ENCODE measurements at places on chromosomes 11 and 22. TPM values are rescaled to one million over a fixed set of nuclear protein-coding genes. Genes with fewer than 3 reads are reported as not detected.

GRCh38 chr11:78423241-78423640 lies 5.6 kb upstream of the GAB2 start:
- no peak for DNase-seq

DNA sequence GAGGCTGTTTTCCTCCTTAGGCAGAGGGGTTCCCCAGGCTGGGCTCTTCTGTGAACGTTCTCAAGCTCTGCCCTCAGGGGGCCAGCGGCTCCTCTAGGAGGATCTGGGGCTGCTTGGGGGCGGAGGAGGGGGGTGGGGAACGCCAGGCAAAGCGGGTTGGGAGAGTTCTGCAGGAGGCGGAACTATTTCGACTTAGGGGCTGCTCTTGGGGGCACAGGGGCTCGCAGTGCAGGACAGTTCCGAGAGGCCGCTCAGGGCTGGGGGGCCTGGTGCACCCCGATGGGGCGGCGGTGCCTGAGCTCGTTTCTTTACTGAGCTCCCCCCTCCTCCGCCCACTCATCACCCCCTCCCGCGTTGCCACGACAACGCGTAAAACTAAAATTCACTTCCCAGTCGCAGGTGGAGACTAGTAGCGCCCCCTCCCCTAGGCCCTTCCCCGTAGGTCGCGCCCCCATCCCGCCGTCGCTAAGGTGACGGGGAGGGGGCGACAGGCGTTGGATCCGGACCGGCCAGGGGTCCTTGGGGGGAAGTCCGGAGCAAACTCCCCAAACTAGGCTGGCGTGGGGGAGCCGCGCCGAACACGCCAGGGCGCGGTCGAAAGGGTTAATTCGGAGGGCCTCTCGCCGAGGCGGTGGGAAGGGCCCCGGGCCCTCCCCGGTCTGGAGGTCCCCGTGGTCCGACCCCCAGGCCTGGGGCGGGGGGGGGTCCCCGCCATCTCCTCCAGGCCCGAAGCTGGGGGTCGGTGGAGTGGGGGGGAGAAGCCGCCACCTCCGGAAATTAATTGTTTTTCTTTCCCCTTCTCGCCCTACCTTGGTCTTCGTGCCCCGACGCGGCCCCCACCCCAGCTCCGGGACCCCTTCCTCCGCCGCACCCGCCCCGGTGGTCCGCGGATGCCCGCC lies 857 bp downstream of the SHANK3 start:
- DNase-seq, result no peak

DNA sequence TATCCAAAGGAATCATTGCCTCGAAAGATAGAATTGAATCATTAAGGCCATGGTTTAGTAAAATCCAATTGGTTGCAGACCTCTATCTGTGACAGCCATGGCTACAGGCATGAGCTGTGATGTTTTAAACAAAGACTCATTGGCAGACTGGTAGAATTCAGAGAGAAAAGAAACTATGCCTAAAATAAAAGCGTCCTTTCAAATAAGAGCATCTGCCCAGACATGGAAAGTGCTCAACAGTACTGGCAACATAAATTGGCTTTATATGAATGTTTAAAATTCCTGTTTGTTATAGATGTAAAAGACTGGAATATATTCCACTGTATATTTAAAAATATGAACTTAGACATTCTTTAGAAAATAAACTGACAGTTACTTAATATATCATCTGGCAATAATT lies 2034.2 kb downstream of the LRRC4C start:
- no peak for DNase-seq

DNA sequence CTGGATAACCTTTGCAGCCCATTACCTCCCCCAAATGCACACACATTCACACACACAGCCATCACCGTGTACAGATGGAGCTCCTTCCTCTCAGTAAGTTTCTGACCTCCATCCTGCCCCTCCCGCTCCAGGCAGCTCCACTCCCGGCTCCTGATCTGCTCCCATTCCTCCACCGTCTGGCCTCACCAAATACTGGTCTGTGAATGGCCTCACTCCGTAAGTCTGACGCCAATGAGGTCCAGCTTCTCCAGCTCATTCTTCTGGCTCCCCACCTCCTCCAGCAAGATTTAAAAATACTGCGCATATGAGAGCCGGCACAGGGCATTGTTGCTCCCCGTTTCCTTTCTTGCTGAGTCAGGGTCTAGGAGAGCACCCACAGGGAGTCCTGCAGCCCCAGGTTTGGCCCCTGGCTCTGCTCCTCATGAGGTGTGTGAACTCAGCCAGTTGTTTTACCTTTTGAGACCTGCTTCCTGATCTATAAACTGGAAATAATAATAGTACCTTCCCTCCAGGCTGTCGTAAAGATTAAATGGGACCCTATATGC lies 14.0 kb upstream of the TUB start:
- DNase-seq, result no peak

The TEX12 gene
- 0.28 TPM for total RNA-seq

The ALDH3B1 gene
- total RNA-seq, result 0.51 TPM

DNA sequence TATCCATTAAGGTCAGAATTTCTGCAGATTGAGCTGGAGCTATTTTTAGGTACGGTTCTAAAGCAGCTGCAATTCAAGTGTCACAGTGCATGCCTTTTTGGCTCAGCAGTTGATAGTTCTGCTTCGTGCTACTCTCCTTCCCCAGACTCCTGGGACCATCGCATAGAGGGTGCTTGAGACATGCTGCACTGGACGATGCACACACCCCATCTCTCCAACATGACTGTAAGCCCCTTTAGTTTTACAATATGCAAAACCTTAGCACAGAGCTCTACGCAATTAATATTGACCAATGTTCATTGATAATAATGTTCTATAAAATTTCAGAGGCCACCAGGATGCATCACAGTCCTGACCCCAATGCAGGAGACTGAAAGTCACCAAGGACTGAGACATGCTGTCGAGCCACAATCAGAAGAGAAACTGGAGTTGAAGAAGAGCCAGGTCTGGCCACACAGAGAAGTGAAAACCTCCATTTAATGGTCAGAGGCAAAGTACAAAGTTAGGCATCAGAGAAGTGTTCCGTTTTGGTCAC lies 120.9 kb upstream of the ZC3H12C start:
- no peak for DNase-seq

Data from SJCRH30 (cell line).